ENCODE measurements at places on chromosomes 5 and 9. TPM values are rescaled to one million over a fixed set of nuclear protein-coding genes. Genes with fewer than 3 reads are reported as not detected.
A peak's percentile ranks its signal among the peaks of the same experiment; 100 is the strongest.

DNA sequence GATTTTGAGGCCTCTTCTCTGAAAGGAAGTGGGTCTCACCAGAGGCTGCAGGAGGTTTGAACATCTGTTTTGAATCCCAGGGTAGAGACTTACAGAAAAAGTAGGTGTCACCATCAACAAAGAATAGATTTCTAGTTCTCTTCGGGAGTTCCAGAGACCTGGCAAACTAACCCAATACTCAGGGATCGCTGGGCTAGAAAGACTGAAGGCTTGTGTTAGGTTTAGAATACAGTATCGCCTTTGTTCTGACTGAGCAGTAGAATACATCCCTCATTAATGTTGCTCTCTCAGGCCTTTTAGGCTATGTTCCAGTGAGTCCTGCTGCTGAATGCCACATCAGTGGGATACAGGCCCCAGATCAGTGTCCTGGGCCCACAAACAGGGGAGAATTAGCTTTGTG lies 27.2 kb downstream of the RUSC2 start:
- DNase-seq, result peak; percentile 40

- DNase-seq, result no peak
These were observed 7.3 kb upstream of the ALDH1B1 start for GRCh38 chr9:38384990-38385848.

DNA sequence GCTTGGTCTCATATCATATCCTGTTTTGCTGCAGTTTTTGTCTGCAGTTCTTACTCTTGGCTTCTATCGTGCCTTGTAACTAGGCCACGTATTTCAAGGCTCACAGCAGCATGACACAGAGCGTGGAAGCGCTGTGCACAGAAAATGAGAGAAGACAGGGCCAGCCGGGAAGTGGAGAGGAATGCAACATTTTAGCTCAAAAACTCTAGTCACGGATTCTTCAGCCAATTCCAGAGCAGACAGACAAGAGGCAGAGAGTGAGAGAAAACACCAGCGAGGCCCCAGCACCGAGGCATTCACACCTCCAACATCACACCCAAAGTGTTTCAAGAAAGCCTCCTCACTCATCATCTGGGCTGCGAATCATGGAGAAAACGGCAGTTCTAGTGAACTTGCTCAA lies 160.8 kb downstream of the DNAH5 start:
- DNase-seq, result no peak

DNA sequence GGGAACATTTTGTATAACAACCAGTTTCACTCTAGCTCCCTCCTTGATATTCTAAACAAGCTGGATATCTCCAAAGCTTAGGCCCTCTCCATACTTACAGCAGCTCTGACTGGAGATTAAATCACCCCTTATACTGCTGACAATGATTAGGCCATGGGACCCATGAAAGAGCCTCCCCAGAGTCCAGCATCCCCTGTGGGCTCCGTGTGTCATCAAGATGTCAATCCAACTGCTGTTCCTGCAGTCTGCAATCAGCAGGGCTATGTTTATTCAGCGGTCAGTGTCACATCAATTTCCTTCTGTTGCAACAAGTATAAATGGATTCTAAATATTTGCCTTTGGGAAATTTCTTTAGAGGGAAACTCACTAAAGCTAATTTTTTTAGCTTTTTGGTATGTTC lies 26.6 kb downstream of the PCDHAC2 start:
- no peak for DNase-seq

- DNase-seq, result peak; percentile 84
These were observed 39.6 kb upstream of the SLC6A19 start for GRCh38 chr5:1161833-1162229.

GRCh38 chr5:34690301-34690700 lies 34.2 kb downstream of the RAI14 start:
- DNase-seq, result no peak

- DNase-seq, result no peak
These were observed 67.1 kb downstream of the EHMT1 start for GRCh38 chr9:137685741-137686420.

DNA sequence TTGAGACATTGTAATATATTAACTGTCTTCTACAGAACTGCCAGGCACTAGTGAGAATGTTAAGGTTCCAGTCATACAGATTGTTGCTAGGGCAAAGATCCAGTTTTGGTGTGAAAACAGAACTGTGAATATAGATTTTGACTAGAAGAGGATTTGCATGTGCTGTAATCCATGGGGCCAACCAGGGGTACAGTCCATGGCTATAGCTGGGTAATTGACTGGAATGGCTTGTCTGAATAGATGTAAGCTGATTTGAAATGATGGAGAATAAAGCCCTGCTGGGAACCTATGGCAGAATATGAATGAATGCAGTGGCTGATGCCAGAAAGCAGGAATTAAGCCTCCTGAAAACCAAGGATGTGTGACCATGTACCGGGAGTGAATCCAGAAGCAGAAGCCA lies 748.5 kb upstream of the CDH10 start:
- no peak for DNase-seq

GRCh38 chr5:66197764-66198405 lies 53.8 kb downstream of the SREK1 start:
- DNase-seq, result no peak

DNA sequence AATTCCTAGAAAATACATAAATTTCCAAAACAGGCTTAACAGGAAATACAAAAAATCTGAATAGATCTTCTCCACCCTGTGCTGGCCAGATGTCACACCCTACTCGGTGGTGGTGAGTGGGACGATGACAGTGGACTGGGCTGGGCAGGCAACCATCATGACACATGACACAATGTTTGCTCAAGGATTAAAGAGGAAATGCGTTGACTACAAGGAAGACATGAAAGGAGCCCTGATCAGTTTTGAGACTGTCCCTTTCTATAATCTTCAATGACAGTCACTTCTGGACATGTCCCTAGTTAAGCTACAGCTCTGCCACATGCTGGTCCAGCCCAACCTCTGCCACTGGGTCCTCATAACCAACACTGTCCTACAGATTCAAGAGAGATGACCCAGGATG lies 99.8 kb downstream of the ZDHHC21 start:
- no peak for DNase-seq

GRCh38 chr5:33650911-33651310 lies 210.1 kb downstream of the TARS1 start:
- DNase-seq, result no peak

The PAM gene
- total RNA-seq, result 598 TPM

The GPR107 gene
- 16.1 TPM for total RNA-seq

The TMC1 gene
- total RNA-seq, result 0.06 TPM

The PDE6A gene
- total RNA-seq, result not detected

Data from SJSA1 (cell line).